ENCODE measurements at places on chromosomes 12 and 14.

DNA sequence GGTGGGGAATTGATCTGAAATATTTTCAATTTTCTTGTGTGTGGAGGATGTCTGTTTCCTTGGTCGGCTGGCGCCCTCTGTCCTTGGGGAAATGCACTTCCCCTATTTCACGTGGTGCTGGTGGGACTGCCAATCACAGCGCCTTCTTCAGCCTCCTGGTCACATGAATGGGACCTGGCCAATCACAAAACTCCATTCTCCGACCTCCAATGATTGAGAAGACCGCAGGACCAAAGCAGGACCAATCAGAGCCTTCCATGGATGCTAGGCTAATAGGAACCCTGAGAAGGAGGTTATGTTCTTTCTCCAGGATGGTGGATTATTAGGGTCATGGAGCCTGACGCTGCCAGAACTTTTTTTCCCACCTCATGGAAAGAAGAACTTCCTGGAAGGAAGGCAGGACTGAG lies 188.7 kb downstream of the TTC8 start:
- DNase-seq, result no peak

GRCh38 chr12:71007020-71007419 lies 86.5 kb upstream of the PTPRR start:
- DNase-seq, result no peak

- no peak for DNase-seq
Measured at GRCh38 chr12:65536351-65536750, 257.9 kb downstream of the MSRB3 start.

- DNase-seq, result no peak
Measured at GRCh38 chr12:50220363-50220995, 53.3 kb upstream of the CERS5 start.

DNA sequence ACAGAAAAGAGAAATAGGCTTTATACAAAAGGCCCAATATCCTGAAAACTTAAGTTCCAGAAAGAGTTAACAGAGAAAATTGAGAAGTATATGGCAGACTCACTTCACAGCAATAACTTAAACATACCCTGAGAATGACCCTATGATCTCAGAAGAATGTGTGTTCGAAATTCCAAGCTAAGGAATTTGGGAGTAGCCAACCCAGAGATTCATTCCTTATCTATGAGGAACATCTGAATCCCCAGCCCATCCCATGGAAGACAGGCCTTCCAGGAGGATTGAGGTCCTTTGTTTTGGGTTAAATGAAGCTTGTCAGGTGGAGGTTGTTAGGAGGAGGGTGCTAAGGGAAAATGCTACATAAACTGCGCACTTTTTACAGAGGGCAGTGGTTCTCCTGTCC lies 7.5 kb upstream of the SAV1 start:
- DNase-seq, result no peak

DNA sequence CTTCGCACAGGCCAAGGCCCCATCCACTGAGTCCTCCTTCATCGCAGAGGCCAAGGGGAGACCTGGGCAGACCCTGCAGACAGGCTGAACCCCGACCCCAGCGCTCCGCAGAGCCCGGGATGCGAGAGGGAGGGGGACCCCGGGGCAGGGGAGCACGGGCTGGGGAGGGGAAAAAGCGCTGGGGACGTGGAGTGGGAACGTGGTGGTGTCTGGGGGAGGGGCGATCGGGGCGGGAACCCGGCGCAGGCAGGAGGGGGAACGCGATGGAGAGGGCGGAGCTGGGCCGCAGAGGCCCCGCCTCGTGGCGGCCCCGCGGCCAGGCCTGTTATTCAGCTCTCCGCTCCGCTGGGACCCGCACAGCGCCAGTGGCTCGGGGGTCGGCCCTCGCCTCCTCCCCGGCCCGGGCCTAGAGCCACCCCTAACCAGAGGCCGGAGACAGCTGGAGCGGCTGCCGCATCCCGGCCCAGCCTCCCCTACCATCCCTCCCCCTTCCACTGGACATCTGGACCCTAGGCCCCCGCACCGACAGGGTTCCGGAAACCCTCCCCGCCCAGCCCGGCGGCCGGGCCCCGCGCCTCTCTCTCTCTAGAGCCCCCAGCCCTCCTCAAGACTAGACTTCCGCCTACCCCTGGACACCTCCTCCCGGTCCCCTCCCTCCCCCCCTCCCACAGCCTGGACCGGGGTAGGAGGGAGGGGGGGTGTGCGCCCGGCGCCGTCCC lies at the start of gene ARHGEF25:
ARHGEF25 (plus strand) TSS at position 328 of the 719 bp plus-strand sequence. CDS start 460 bp downstream, outside the sequence.
- DNase-seq, result peak; percentile 54

DNA sequence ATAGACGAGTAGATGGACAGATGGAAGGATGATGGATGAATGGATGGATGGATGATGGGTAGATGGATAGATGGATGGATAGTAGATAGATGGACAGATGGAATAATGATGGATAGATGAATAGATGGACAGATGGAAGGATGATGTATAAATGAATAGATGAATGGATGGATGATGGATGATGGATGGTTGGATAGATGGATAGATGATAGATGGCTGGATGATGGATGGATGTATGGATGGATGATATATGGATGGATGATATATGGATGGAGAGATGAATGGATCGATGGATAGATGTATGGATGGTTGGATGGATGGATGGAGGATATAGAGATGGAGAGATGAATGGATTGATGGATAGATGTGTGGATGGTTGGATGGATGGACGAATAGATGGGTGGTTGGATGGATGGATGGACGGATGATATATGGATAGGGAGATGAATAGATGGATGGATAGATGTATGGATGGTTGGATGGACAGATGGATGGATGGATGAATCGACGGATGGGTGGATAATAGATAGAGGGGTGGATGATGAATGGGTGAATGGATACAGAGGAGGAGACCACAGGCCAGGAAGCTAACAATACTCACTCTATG lies 19.3 kb downstream of the TRPV4 start:
- DNase-seq, result no peak

DNA sequence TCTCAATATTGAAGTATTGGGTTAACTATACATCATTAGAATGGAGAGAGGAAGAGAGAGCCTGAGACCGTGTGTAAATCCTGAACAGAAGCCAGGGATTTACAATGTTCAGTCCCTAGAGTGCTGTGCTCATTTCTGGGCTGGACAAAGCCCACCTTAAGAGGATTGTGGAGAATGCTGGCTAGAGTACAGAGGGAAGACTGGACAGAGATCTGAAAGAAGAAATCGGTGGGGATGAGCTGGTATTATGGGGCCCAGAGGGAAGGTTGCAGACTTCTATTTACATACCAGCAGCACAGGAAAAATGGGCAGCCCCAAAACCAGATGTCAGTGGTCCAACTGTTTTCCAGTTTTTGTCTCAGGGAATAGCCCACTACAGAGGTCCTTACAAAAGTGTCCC lies 42.3 kb downstream of the RTN1 start:
- DNase-seq, result no peak

DNA sequence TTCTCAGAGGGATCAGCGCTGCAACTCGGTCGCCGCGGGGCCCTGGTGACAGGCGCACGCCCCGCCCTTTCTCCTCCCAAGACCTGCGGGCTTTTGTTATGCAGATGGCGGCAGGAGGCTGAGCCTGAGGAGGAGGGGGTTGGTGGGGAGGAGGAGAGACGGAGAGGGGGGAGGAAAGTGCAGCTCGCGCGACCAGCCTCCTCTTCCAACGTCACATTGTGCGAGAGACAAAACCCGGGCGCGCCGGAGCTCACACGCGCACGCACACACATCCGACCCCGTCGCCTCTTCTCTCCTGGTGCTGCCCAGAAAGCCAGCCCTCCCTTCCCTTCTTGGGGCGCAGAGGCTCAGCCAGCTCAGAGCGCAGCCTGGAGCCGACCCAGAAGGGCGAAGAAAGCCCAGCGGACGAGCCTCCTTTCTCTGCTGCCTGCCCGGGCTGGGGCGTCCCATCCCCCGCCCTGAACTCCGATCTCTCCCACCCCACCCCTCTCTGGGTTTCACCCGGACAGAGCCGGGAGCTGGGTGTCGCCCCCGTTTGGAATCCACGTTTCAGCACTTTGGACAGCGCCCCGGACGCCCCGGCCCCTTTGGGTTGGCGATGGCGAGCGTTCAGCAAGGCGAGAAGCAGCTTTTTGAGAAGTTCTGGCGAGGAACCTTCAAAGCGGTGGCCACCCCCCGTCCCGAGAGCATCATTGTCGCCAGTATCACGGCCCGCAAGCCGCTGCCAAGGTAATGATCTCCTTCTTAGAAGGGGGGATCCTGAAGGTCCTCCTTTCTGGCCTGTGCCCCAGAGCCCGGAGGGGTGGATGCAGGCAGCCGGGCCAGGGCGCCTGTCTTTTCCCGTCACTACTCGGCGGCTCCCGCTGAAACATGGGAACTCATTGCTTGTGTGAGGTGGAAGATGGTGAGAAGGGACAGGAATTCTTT lies at the start of gene SRRM4:
SRRM4 (plus strand) TSS at position 257 of the 927 bp plus-strand sequence; CDS start at position 599, 342 bp downstream.
- DNase-seq, result no peak

- DNase-seq, result no peak
Measured at GRCh38 chr14:60815371-60815770, 80.8 kb downstream of the MNAT1 start.

DNA sequence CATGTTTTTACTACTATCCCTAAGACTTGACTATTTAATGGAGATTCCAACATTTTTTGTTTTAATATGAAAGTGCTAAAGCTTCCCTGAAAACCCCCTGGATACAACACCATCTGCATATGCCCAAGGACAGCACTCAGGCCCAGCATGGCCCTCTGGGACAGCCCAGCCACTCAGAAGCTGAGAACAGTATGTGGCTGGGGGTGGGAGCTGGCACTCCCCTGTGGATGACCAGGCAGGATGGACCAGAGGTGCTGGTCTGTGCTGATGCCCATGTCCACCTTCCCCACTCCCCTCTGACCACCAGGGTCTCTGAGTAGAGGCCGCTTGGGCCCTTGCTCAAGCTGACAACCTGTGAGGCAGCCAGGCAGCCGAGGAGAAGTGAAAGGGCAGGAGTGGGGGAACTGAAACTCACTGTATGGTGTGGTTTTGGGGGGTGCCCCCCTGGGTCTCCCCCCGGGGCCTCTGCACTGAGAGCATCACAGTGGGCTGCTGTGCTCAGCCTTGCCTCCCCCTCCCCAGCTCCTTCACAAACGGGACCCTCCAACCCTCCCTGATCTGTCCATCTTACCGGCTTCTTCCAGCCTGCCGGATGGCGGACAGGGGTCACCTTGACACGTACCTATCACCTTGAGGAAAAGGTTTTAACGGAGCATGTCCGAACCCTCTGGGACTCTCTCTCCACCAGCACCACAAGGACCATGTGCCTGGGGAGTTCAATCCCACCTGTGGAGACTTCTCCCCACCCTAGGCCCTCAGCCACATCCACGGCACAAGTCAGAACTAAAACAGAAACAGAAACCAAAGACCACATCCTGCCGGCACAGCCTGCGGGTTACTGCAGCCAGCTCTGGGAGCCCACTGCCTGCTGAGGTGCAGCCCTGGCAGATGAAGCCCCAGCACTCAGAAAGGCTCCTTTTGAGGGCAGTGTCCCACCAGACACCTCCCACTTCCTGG lies at the start of gene TMEM229B:
TMEM229B (minus strand) TSS at position 785 of the 957 bp plus-strand sequence. CDS start 14,798 bp downstream, outside the sequence.
- peak; percentile 49 for DNase-seq

- DNase-seq, result no peak
Measured at GRCh38 chr12:119749666-119750065, 81.7 kb downstream of the PRKAB1 start.

GRCh38 chr12:77299910-77300669 lies 234.7 kb upstream of the E2F7 start:
- DNase-seq, result no peak

DNA sequence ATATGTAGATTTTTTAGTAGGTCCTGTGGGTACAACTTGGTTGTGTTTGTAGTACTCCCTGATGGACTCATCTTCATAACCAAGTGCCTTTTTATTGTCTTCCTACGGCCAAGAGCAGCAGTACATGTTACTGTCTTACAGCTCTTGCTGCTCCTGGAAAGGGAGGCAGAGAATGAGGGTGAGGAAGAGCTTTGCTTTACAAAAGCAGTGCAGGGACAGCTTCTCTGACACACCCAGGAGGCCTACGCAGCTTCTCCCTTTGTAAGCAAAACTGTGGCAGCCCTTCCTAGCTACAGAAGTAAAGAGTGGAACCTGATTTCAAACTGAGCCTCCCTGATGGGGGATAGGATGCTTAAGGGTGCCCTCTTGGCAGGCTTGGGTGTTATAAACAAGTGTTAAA lies 18.6 kb downstream of the MYRFL start:
- DNase-seq, result no peak

GRCh38 chr12:3568695-3569094 lies 77.7 kb downstream of the PRMT8 start:
- no peak for DNase-seq

- DNase-seq, result no peak
Measured at GRCh38 chr12:96350982-96351381, 49.3 kb downstream of the CDK17 start.

- DNase-seq, result no peak
Measured at GRCh38 chr14:103543140-103543539, 14.1 kb downstream of the TRMT61A start.

GRCh38 chr12:75982169-75982564 lies 49.4 kb downstream of the PHLDA1 start:
- no peak for DNase-seq

- DNase-seq, result no peak
Measured at GRCh38 chr12:105431537-105432100, 101.1 kb downstream of the C12orf75 start.

- DNase-seq, result no peak
Measured at GRCh38 chr14:50340963-50341362, 28.8 kb downstream of the DMAC2L start.

GRCh38 chr14:65412856-65413738 lies 567 bp downstream of the FUT8 start:
- DNase-seq, result no peak

DNA sequence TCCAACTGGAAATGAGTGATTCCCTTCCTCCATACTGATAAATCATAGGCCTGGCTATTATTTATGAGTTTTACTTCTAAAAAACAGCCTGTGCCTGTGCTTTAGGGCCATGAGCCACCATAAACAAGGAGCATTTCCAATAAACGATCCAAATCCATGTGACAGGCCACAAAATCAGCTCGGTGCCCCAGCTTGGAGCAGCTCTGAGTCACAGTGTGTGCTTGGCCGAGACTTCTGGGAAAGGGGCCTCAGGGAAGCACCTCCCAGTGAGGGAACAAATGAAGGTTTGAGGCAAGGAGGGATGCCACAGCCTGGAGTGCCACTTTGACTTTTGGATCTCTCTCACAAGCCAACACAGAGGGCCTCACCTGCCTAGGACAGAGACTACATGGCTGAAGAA lies 190.4 kb downstream of the NTF3 start:
- no peak for DNase-seq

GRCh38 chr14:101191721-101192660 lies 288.5 kb upstream of the RTL1 start:
- DNase-seq, result no peak

DNA sequence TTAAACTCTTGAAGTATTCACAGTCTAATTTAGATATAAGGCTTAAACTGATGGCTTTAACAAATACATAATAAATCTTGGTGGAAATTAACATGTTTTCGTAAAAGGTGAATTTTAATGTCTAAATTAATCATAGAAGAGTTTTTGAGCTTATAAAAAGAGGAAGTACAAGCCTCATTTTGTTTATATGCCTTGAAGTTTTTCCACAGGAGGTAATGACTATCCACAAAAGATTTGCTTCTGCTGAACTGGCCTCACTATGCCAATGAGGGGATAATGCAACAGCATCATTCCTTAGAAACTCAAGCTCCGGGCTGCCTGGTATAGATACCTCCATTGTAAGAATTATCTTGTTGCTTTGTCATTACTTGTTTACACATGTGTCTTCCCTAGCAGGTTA lies 175.6 kb downstream of the DUSP6 start:
- no peak for DNase-seq
